ENCODE measurements at places on chromosomes 3 and 15. TPM values are rescaled to one million over a fixed set of nuclear protein-coding genes. Genes with fewer than 3 reads are reported as not detected.

- peak; percentile 65 for DNase-seq
These were observed 57.5 kb upstream of the SIN3A start for GRCh38 chr15:75508840-75509532.

DNA sequence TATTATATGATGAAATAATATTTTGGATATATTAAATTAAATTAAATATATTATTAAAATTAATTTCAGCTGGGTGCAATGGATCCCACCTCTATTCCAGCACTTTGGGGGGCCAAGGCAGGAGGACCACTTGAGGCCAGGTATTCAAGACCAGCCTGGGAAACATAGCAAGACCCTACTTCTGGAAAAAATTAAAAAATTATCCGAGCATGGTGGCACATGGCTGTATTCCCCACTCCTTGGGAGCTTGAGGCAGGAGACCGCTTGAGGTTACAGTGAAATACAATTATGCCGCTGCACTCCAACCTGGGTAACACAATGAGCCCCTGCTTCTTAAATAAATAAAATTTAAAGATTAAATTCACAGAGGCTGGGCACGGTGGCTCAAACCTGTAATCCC is 61.4 kb downstream of the SH3BP5 start:
- DNase-seq = no peak

SERINC4 gene
- not detected for total RNA-seq

IL17RC gene
- total RNA-seq = 18.9 TPM

GRCh38 chr3:96852849-96853248 is 38.5 kb downstream of the EPHA6 start:
- DNase-seq = no peak

DNA sequence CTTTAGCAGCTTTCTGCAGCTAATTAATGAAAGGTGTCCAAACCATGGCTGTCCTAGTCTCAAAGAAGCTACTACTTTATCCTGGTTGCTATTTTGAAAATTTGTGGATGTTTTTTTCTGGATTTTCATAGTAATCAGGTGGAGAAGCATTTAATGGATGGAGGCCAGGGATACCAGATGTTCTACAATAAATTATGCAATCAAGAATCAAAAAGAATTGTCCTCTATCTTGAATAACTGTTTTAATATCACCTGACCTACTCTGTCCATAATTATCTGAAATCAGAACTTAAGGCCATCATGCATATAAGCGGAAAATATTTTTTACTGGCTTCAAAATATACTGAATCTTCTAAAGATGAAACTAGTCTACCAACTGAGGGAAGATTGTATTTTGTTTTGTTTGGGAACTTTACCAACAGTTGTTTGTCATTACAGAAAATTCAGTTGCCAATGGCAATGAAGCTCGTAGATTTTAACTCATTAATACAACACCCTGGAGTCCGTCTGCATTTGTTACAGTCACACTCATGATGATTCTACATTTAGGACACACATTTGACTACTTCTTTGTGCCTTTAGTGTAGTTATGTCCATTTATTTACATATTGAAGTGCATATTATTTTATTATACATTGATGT is 762.3 kb upstream of the GRM7 start:
- DNase-seq = no peak

SHC4 gene
- 2.5 TPM for total RNA-seq

ACKR4 gene
- 0.18 TPM for total RNA-seq

ALS2CL gene
- total RNA-seq = 1.4 TPM

DNA sequence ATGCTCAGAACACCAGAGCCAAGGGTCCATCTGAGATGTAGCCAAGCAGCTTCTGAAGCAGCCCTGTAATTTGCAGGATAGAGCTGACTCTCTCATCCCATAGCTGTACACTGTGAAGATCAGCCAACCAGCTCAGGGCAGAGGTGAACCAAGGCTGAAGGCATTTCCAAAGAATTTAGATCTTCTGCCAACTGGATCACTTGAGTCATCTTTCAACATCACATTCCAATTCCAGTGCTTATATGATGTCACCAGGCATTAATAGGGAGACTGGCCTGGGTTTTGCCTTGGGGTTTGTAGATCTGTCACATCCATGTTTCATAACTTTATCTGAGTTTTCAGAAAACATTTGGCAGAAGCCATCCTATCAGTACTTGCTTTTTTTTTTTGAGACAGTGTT is 98.2 kb downstream of the NR2F2 start:
- peak; percentile 96 for DNase-seq

Data from IMR-90 (cell line).